ENCODE measurements at places on chromosomes 7 and 10. TPM values are rescaled to one million over a fixed set of nuclear protein-coding genes. Genes with fewer than 3 reads are reported as not detected.
A peak's percentile ranks its signal among the peaks of the same experiment; 100 is the strongest.

Gene RNF133
- 5.6 TPM for total RNA-seq

Gene TLL2
- not detected for total RNA-seq

- H3K36me3 ChIP-seq, result no peaks in the 10 kb centered on the region
- no peak overlapping the region for H3K27ac ChIP-seq
- H3K27me3 ChIP-seq, result no peaks in the 10 kb centered on the region
- DNase-seq, result no peak
Observed at GRCh38 chr7:152072421-152072820, 46.9 kb downstream of the GALNT11 start.

Gene CALCR
- total RNA-seq, result 0.80 TPM

GRCh38 chr10:131222986-131223385 lies 88.5 kb downstream of the TCERG1L start:
- no peaks in the 10 kb centered on the region for H3K36me3 ChIP-seq
- no peak for DNase-seq
- H3K27ac ChIP-seq, result no peak overlapping the region

Gene PRSS2
- not detected for total RNA-seq

- no peaks in the 10 kb centered on the region for H3K4me1 ChIP-seq
- H3K36me3 ChIP-seq, result no peaks in the 10 kb centered on the region
- no peak overlapping the region for H3K27ac ChIP-seq
- DNase-seq, result no peak
- H3K4me3 ChIP-seq, result no peak overlapping the region
- no peaks in the 10 kb centered on the region for H3K27me3 ChIP-seq
Observed at GRCh38 chr7:116087291-116087690, 56.7 kb upstream of the TFEC start.

Gene NFE2L3
- 2.2 TPM for total RNA-seq

DNA sequence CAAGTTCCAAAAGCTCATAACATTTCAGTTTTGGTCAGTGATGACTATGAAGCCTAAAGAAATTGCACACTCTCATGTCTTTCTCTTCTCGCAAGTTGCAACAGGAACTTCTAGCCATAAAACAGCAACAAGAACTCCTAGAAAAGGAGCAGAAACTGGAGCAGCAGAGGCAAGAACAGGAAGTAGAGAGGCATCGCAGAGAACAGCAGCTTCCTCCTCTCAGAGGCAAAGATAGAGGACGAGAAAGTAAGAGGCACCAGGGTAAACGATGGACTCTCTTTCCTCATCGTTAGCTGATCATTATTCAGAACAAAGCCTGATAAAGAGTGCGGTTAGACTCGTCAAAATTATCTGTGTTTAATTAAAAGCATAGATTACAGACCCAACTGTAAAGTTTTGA lies 94.7 kb downstream of the HDAC9 start:
- H3K27ac ChIP-seq, result no peak overlapping the region
- no peaks in the 10 kb centered on the region for H3K36me3 ChIP-seq
- H3K27me3 ChIP-seq, result no peaks in the 10 kb centered on the region
- H3K4me3 ChIP-seq, result no peak overlapping the region

Gene ADARB2
- total RNA-seq, result 2.0 TPM

Gene TMEM225B
- total RNA-seq, result 4.5 TPM

DNA sequence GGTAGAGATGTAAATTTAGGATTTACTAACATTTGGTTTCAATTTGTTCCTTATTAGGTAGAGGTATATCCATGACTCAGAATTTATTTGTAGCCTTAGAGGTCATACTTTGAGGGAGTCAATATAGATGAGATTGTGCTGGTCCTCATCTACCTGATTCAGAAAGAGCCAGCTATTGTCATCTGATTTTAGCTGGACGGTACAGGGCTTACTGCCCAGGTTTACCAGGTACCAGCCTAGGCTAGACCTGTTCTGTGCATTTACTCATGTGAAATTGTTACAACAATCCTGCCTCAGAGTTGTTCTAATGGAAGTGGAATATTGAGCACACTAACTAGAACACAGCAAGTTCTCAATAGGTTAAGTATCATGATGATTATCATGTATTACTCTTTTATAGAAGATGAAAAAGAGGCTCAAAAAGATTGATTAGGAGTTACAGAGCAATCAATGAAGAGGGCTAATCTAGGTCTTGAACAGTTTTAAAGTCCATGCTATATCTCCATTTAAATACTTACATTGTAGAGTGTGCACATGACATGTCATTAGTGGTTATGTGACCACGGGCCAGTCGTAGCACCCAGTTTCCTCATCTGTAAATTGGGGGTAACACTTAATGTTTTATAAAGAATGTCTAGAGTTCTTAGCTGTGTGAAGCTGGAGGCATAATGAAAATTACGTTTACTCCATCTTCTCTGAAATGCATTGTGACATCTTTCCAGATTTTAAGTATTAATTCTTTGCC lies 42.1 kb downstream of the TRIM24 start:
- no peaks in the 10 kb centered on the region for H3K36me3 ChIP-seq
- DNase-seq, result no peak
- H3K4me1 ChIP-seq, result no peaks in the 10 kb centered on the region
- H3K4me3 ChIP-seq, result no peak overlapping the region
- H3K27me3 ChIP-seq, result no peaks in the 10 kb centered on the region

Gene PLXDC2
- 125 TPM for total RNA-seq

GRCh38 chr10:67549390-67549789 lies 146.6 kb downstream of the CTNNA3 start:
- no peaks in the 10 kb centered on the region for H3K4me1 ChIP-seq
- no peaks in the 10 kb centered on the region for H3K27me3 ChIP-seq
- H3K36me3 ChIP-seq, result no peaks in the 10 kb centered on the region
- no peak overlapping the region for H3K4me3 ChIP-seq
- DNase-seq, result no peak

DNA sequence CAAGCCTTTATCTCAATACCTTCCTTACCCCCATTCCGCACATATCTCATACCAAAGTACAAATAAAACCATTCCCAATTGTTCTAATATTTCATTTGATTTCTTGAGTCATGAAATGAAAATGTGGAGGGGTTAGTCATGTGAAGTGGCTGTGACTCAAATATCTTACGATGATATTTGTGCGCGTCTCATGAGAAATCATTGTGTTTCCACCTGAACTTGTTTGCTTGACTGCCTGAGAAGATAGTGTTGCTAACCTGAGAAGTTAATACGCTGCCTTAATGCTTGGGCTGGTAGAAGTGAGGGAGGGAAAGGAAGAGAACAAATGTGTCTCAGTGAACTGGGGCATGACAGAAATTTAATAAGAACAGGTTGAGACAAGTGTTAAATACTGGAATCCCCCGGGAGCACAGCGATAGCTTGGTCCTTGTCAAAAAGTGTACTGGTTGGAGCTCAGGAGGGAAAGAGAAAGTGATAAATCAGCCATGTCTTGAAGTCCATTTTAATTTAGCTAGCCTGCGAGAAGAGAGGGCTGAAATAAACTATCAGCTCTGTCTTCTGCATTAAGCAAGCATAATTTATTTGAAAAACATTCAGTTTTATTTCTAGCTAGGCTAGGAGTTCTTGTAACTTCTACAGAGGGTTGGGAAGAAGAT lies 7.2 kb upstream of the EPHA1 start:
- peak overlapping the region; percentile 50 for H3K27ac ChIP-seq
- no peaks in the 10 kb centered on the region for H3K27me3 ChIP-seq
- no peak for DNase-seq
- H3K4me3 ChIP-seq, result peak overlapping the region; percentile 4

GRCh38 chr7:138632826-138633602 lies 68.1 kb downstream of the SVOPL start:
- H3K4me1 ChIP-seq, result no peaks in the 10 kb centered on the region
- no peak overlapping the region for H3K27ac ChIP-seq
- no peak for DNase-seq
- no peaks in the 10 kb centered on the region for H3K27me3 ChIP-seq
